Right renal cortex interstitium (tissue), 3 donors: ENCODE measurements at places on chromosomes 6 and 20. TPM values are rescaled to one million over a fixed set of nuclear protein-coding genes. Genes with fewer than 3 reads are reported as not detected.

AARS2 gene
- 12.1 TPM for polyA plus RNA-seq

DNA sequence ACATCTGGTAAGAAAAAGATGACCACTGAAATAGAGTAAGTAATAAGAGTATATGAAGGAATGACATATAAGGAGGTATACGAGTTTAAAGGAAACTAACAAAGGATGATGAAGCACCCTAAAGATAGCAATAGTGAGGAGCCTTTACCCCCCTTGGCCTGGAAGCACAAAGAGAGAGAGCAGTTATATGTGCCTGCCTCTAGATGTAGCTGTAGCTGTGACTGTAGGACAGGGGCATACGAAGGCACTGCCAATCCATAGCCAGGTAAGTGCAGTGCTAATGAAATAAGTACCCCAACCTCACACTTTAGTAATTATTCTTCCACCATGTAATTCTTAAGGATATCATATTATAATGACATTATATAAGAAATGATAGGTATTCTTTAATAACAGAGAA is 90.1 kb upstream of the FKBP1C start:
- no peak for DNase-seq

DNA sequence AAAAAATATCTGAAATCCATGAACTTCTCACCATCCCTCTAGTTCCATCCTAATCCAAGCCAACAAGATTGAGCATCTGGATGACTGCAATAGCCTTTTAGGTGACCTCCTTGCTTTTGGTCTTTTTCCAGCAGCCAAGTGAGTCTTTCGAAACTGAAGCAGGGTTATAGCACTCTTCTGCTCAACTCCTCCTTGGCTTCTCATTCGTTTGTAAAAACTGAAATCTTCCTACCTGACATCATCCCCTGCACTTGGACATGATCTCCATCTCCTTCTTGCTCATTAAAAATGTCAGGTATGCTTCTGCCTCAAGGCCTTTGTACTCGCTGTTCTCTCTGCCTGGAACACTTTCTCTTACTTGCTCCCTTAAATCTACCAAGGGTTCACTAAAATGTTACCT is 46.0 kb downstream of the STX7 start:
- DNase-seq: no peak

DNA sequence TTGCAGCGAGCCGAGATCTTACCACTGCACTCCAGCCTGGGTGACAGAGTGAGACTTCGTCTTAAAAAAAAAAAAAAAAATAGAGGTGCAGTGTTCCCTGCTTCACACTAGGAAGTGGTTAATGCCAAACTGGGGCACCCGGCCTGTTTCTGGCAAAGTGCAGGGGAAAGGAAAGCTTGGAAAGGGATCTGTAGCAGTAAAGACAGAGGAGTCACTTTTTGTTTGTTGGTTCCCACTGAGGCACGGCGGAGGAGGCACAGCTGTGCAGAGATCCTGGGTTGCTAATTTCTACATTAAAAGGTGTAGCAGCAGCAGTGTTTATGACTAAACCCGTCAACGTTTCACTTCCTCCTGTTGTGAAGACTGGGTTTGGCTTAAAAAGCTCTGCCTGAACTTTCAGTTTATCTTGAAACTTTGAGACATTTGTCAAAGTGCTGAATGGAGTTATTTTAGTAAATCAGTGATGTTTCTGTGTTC is 125.6 kb downstream of the CARMIL1 start:
- DNase-seq: no peak

FOXA2 gene
- polyA plus RNA-seq: not detected

GINS1 gene
- 19.3 TPM for polyA plus RNA-seq

- DNase-seq: peak; percentile 18
Observed at GRCh38 chr20:13105864-13106457, 97.2 kb downstream of the SPTLC3 start.

OR12D3 gene
- not detected for polyA plus RNA-seq

- no peak for DNase-seq
Observed at GRCh38 chr20:11234608-11235007, 560.8 kb upstream of the JAG1 start.

DNA sequence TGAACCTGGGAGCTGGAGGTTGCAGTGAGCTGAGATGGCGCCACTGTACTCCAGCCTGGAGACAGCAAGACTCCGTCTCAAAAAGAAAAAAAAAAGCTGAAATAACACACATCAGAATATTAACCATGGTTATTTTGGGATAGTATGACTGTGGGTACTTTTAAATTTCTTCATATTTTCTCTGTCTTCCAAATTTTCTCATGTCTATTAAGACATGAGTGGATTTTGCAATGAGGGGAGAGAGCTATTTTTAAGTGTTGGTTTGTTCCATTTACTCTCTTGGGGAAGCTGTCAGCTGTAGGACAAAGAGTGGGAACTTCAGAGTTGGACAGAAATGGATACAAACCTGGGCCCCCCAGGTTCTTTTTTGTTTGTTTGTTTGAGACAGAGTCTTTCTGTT is 10.3 kb downstream of the ADISSP start:
- no peak for DNase-seq

SLC32A1 gene
- 1.4 TPM for polyA plus RNA-seq

GRCh38 chr6:45702849-45703739 is 312.6 kb downstream of the CLIC5 start:
- no peak for DNase-seq

EPHA7 gene
- polyA plus RNA-seq: 51.9 TPM

DNA sequence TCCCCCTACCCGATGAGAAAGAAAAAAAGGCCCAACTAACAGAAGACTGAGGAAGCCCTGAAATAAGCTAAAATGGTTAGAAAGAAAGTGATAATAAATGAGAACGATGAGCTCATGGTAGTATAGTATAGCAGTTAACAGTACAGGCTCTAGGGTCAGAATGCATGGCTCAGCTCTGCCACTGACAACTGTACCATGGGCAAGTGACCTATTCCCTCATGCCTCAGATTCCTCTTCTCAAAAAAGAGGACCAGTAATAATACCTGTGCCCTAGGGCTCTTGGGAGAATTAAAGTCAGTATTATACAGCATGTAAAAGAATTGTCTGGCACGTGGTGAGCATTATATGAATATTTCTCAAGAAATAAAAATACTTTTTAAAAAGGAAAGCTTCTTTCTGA is 19.8 kb downstream of the TRERF1 start:
- no peak for DNase-seq

DNA sequence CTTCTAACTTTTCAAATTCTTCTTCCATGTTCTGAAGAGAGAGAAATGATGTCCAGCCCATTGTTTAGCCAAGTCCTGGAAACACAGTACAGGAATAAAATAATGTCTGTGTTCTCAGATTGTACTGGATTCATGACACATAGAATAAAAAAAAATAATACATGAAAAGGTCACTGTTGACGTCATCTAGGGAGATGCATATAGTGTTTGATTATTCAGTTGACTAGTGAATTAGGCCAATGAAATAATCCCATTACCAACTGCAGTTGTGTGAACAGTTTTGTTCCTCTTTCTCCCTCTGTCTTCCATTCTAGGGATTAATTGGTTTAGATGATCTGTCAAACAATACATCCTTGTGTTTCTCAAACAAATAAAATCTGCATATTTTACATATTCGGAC is 222.8 kb downstream of the ALDH8A1 start:
- DNase-seq: no peak

DUSP15 gene
- 18.8 TPM for polyA plus RNA-seq

GRIK2 gene
- polyA plus RNA-seq: 13.7 TPM

DNA sequence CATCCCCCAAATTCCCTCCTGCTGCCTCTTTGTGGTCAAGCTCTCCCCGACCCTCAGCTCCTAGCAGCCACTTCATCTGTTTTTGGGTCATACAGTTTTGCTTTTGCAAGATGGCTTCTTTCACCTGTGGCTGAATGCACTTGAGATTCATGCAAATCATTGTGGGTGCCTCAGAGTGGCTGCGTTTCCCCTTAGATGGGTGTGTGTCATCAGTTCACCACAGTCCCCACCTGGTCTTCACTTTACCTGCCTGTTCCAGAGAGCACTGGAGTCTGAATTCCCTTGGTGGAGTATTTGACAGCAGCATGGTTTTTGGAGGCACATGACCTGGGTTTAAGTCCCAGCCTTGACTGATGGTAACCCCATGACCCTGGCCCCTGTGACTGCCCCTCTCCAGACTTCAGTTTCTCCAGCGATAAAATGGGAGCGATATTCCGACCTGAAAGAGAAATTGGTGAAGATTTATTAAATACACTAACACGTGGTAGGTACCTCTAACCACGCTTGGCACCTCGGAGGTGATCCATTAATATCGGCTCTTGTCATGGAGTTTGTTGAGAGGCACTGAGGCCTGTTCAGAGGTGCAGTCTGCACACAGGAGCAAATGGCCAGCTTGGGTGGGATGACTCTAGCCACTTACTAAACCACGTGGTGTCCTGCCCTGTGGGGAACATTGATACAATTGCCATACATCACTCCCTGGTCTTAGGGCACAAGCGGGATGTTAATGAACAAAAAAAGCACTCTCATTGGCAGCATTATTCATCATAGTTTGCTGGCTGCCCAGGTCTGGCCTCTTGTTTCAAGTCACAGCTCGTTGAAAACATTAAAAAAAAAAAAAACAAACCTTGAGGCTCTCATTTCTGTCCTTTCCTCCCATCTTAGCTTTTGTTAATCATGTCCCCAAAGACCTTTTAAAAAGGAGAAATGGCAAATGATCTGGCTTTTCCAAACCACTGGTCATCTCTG is 167.2 kb upstream of the KCNG1 start:
- DNase-seq: no peak

GRCh38 chr6:123896869-123897268 is 93.2 kb downstream of the NKAIN2 start:
- DNase-seq: no peak

- peak; percentile 52 for DNase-seq
Observed at GRCh38 chr6:116268589-116269293, 11.0 kb downstream of the TSPYL1 start.

- no peak for DNase-seq
Observed at GRCh38 chr6:7401075-7401474, 11.5 kb downstream of the RIOK1 start.

GRCh38 chr20:36784900-36785299 is 11.3 kb upstream of the DSN1 start:
- DNase-seq: no peak

DNA sequence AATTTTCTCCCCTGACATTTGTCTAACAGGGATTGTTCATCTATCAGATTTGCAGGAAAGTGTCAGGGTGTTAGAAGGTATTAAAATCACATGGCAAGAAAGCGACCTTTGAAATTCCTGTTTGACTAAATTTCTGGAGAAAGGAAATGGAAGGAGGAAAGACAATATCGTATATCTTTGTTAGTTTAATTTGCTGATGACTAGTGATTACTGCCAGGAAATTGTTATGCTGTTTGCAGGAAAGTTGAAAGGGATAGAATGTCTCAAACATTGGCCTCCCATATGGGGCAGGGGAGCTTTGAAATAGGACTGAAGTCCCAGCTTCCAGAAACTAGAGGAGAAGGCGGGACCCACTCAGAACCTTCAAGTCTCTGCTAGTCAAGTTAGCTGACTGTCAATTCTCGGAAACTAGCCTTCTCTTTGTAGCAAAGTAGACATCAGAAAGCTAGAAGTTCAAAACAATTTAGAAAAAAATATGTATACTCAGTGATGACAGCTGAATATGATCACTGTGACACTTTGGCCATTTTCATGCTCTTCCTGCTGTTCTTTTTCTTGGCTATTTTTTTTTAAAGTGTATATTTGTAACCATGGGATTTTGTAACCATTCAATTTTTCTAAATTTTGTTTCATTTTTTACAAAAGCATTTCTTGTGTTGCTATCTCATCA is 53.4 kb upstream of the RALGAPA2 start:
- no peak for DNase-seq

DNA sequence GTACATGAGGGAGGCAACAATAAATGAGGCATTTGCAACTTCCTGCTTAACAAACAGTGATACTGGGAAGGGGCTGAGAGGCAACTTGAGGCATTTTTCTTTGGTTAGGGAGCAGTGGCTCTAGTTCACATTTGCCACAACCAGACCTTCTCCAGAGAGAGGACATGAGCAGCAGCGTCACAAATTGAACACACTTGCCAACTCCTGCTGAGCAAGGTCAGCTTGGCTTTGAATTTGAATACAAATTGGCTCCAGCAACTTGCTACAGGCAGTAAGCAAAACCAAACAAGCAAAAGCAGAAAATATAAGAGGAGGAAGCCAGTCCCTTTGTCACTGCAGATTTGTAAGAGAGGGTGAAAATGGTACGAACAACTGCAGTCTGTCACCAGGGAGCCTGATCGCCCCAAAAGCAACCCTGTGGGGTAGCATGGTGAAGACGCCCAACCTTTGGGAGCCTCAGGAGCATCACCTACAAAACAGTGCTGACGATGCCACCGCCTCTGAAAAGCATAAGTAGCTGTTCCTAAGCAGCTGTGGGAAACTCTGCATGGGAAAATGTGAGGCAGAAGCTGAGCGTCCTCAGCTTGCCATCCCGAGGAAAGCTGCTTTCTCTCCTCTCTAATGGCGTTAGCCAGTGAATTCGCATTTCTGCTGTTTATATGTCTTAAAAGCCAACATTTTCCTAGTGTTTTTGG is 378.7 kb downstream of the RNGTT start:
- DNase-seq: no peak

MLN gene
- 1.4 TPM for polyA plus RNA-seq

- peak; percentile 20 for DNase-seq
Observed at GRCh38 chr6:150273457-150274309, 95.1 kb upstream of the IYD start.

MATN4 gene
- polyA plus RNA-seq: 0.13 TPM

DNA sequence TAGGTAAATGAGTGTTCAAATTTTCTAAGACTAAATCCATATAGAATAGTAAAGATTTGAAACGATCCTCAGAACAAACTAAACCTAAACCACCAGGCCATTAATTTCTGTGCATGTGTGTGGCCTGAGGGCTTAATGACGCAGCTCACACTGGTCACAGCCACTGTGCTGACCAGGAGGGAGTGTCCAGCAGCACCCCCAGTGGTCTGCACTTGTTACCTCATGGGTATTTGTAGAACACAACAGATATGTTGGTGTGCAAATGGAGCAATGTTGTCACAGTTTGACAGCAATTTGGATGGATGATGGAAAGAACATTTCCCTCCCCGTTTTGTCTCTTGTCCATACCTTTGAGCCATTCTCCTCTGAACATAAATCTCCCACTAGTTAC is 122.4 kb upstream of the EXOC2 start:
- DNase-seq: no peak

DNA sequence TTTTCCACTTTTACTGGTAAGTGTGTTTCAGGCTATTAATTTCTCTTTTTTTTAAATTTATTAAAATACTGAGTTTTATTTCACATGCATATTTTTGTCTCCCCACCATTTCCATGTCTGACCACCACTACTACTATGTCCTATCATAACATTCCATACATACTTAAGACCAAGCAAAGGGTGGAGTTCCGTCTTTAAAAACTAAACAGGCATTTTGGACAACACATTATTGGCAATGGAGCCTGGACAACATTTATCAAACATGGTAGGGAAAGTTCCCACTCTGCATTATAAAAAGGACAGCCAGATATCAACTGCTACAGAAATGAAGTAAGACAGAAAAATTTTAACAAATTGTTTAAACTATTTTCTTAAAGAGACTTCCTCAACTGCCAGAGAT is 91.9 kb downstream of the LMBRD1 start:
- no peak for DNase-seq

NOX3 gene
- 2.1 TPM for polyA plus RNA-seq

- no peak for DNase-seq
Observed at GRCh38 chr6:110173506-110174132, 5.9 kb downstream of the WASF1 start.

- no peak for DNase-seq
Observed at GRCh38 chr6:70574643-70575042, 7.9 kb downstream of the SDHAF4 start.
